ENCODE measurements at places on chromosomes 5 and 9. TPM values are rescaled to one million over a fixed set of nuclear protein-coding genes. Genes with fewer than 3 reads are reported as not detected.

DNA sequence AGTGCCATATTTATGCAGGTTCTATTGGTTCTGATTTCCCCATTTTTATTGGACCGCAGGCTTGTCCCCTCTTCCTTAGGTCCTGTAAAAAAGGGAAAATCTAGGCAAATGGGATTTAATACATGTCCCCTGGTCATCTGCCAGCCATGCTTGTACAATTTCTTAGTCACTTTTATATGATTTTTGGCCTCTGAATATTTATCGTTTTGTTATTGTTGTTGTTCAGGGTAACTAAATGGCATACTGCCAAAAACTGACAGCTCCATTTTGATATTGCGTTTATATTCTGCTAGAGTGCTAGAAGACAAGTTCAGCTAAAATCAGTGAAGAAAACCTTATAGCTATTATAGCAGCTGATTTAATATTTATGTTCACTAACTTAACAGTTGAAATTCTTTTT is 770.2 kb upstream of the FAM174A start:
- DNase-seq, result no peak

GRCh38 chr5:59038798-59039295 is 456.0 kb downstream of the RAB3C start:
- DNase-seq, result peak; percentile 78

- no peak for DNase-seq
Measured at GRCh38 chr5:124590686-124591085, 155.8 kb downstream of the ZNF608 start.

DNA sequence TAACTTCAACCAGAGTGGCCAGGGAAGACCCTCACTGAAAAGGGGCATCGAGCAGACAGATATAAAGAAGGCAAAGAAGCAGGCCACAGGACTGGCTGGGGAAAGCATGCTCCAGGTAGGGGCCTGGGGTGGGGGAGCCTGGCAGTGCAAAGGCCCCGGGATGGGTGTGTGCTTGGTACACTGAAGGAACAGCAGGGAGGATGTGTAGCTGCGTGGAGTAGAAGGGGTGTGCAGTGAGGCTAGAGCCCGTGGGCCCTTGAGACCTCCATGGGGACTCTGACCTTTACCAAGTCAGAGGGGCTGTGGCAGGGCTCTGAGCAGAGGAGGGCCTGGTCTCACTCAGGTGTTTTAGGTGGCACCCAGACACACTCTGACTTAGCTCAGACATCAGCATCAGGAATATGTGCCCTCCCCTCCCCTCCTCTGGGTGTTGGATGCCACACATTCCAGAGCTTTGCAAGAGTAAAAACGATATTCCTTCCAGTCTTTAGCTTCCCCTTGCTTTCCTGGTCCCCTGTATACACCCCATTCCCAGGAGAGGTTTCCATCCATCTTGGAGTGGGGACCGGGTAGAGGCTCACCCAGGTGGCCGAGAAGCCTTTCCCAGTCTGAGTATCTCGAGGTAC is 7.6 kb downstream of the TRIM7 start:
- DNase-seq, result no peak

- DNase-seq, result no peak
Measured at GRCh38 chr5:14364096-14364495, 217.5 kb upstream of the OTULINL start.

DNA sequence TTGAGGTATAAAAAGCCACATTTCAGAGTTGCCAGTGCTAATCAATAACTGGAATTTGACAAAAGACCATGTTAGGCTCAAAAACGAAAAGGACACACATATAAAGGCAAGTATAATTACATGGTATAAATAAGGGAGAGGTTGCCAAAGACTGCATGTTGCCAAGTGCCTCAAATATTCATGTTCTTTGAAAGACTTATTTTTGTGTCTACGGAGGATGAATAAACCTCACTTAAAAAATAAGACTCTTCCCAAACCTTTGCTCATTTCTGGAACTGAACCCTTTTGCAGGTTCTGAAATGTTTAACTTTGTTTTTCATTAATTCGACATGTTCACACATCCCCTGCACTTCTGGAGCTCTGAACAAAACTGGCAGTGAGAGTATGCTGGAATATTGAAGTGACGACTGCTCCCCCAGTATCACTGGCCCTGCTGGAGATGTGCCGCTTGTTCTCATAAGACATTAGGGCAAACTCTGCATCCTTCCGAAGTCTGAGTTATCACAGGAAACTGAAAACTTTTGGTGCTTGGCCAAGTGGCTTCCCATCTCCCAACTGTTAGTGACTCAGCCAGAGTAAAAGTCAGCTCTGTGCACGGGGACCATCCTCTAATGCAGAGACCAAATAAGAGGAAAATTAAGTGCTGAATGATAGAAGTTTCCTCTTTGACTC is 336.8 kb downstream of the GLIS3 start:
- DNase-seq, result no peak

- DNase-seq, result peak; percentile 25
Measured at GRCh38 chr5:1908931-1909330, 26.2 kb upstream of the IRX4 start.

DNA sequence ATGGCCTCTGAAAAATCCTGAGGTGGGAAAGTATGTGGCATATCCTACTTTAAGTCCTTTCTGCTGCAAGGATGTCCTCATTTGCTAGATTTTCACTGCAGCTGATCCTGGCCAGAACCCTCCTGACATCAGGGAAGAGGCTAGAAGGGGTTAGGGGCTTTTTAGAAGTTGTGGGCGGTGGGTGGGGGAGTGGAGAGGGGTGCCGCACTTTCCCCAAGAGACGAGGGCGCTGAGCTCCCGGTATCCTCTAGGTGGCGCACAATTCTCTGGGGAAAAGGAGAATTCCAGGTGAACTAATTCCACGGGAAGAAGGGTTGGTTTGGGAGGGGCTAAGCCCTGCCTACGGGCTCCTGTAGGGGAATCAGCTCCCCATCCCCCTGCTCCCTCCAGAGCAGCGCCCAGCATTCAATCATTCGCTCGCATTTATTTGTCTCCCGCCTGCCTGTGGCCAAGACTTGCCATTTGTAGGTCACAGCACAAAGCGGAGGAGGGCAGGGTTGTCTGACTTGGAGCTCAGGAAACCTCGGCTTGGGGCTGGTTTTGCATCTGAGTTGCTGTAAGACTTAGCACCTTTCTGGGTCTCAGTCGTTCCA is 42.9 kb upstream of the HAND1 start:
- peak; percentile 96 for DNase-seq

GRCh38 chr9:37060833-37061232 is 26.8 kb upstream of the PAX5 start:
- DNase-seq, result no peak

GRCh38 chr9:85543196-85543595 is 198.6 kb downstream of the AGTPBP1 start:
- no peak for DNase-seq

- DNase-seq, result no peak
Measured at GRCh38 chr5:67910546-67910945, 305.0 kb upstream of the PIK3R1 start.

GRCh38 chr5:119789406-119790117 is 160.2 kb downstream of the FAM170A start:
- no peak for DNase-seq

DNA sequence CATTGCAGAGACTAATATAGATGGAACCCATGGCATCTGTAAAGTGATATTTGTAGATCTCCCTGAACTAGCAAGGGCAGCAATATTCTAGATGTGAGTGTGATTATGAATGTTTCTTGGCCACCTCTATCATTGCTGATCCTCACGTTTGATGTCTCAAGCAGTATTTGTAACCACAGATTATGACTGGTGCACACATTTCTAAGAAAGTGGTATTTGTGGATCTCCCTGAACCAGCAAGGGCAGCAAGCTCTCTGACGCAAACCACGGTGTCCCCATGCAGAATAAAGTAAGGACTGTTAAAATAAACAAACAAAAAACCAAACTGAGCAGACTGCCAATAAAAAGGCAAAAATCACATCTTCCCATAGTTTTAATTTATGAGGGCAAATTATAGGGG is 301.3 kb downstream of the CSNK1G3 start:
- DNase-seq, result no peak

- DNase-seq, result no peak
Measured at GRCh38 chr9:95305770-95306492, 11.6 kb downstream of the FANCC start.

DNA sequence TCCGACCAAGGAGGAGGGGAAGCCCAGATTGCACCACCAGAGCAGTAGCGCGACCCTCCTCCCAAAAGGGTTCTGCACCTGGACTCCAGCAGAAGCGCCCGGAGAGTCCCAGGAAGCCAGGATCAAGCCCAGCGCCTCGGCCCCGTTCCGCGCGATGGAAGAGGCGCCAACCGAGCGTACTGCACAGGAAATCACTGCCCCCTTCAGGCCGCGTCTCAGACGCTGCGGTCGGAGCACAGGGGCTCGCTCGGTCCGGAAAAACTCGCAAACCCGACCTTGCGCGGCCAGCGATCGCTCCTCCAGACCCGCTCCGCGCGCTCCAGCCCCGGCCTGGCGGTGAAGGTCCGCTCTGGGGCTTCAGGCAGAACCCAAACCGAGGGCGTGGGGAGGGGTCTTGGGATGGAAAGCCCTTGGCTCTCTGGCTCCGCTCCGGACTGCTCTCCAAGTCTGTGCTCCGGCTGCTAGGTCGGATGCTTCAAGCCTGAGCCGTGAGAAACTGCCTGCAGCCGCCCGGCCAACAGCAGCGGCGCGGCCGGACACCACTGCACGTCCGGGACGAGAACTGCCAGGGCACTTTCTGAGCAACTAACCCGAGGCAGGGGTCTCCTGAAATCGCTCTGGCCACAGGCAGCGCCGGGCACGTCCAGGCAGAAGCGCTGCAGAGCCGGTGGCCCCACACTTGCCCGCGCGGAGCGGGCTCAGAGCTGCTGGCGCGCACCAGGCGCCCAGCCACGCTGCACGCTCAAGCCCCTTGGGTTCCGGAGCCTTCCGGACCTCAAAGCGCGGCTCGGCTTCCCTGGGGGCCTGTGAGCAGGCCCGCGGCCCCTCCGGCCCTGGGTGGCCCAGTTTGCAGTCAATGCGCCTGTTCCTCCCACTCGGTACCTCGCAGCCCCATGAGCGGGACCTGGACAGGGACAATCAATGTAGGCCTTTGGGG is 1.3 kb downstream of the GABBR2 start:
- peak; percentile 95 for DNase-seq

- peak; percentile 81 for DNase-seq
Measured at GRCh38 chr5:179326122-179326927, 18.9 kb downstream of the ADAMTS2 start.

DNA sequence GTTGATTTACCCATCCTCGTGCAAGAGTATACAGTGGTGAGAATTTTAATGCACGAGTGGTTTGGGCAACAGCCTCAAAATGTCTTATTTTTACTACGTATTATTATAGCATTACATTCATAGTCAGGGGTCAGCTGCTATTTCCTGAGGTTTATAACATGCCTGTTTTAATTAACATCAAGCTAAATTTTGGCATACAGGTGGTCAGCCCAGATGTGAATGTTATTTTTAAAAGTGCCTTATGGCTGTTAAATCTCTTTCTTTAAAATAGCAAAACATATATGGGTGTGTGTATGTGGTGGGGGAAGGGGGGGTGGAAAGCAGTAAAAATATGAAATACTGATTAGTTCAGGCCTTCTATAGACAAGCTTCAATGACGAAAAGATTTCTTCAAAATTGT is 424.5 kb upstream of the CLINT1 start:
- no peak for DNase-seq

DNA sequence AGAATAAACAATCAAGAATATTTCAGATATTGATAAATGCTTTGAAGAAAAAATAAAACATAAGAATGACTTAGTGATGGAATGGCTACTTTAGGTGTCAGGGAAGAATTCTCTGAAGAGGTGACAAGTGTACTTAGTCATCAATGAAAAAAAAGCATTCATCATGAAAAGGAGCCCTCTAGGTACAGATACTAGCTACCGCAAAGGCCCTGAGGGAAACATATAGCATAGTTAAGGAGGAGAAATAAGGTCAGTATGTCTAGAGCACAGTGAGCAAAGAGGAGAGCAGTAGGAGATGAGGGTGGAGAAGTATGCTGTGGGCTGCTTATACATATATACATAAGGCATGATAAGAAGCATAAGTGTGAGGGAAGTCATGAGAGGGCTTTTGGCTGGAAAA is 41.8 kb downstream of the CSF2 start:
- no peak for DNase-seq

DNA sequence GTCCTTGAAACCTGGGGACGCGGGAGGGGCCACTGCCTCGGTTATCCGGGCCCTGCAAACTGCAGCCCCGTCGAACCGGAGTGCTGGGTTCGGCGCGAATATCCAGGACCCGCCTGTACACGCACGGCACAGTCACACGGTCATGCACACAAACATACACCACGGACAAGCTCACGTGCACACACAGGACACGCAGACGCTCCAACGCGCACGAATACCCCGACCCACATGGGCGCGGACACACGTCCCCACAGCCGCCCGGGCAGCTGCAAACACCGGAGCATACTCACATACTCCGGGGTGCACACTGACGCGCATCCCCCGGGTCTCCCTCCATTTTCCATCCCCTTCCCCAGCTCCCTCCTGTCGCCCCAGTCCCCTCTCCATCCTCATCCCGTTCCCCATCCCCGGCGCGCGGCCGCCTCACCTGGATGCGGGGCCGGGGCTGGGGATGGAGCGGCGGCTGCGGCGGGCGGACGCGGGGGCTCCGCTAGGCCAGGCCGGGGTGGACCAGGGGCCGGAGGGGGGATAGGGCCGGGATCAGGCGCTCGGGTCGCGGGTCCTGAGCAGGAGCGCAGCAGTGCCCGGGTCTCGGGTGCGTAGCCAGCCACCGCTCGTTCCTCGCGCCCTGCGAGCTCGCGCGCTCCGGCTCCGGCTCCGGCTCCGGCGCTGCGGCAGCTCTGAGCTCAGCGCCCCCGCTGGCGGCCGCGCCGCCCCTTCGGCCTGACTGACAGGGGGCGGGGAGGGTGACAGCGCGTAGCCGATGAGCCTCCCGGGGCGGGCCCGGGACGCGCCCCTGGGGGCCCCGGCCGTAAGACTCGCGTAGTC is at the start of the genes EIF4E1B and SNCB:
Gene EIF4E1B (plus strand): TSS at position 823 of the 828 bp plus-strand sequence. CDS start 12,113 bp downstream, outside the sequence.
Gene SNCB (minus strand): TSS at position 682 of the 828 bp plus-strand sequence. CDS start 880 bp downstream, outside the sequence.
- peak; percentile 87 for DNase-seq

- DNase-seq, result no peak
Measured at GRCh38 chr5:180910182-180910581, 11.2 kb downstream of the BTNL8 start.

DNA sequence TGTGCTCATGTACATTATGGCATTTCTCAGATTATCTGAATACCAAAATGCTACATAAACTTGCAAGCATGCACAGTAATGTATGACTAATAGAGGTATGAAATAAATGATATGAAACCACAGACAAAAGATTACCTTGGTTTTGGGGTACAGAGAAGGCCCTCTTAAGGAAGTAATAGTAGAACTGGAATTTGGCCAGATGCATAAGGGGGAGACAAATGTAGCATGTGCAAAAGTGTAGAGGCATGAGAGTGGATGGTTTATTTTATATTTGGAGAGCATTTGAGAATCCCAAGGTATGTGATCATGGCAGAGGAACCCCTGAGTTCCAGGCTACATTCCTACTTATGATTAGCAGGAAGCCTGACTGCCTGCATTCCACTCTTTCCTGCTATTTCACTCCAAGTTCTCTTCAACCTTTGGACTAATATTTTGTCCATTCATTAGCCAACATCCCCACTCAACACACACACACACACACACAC is 74.2 kb downstream of the MAMDC2 start:
- no peak for DNase-seq

GRCh38 chr9:129606161-129607026 is 14.5 kb downstream of the C9orf50 start:
- DNase-seq, result no peak

GRCh38 chr5:77518304-77518703 is 26.2 kb upstream of the WDR41 start:
- no peak for DNase-seq

GRCh38 chr9:108209132-108209685 is 646.6 kb downstream of the ACTL7B start:
- DNase-seq, result no peak

- no peak for DNase-seq
Measured at GRCh38 chr5:53508125-53508524, 27.7 kb downstream of the FST start.

RC3H2 gene
- 56.4 TPM for total RNA-seq

NSA2 gene
- total RNA-seq, result 61.1 TPM

NSD1 gene
- total RNA-seq, result 113 TPM

PCDHGA6 gene
- 3.8 TPM for total RNA-seq

PCDHGA8 gene
- total RNA-seq, result 1.1 TPM
